Mammary epithelial cell (primary cell): ENCODE measurements at places on chromosomes 7 and 10. TPM values are rescaled to one million over a fixed set of nuclear protein-coding genes. Genes with fewer than 3 reads are reported as not detected.

GRCh38 chr7:106283831-106284713 is 711 bp downstream of the NAMPT start:
- DNase-seq = peak; percentile 51

GRCh38 chr10:1657479-1657878 is 79.8 kb downstream of the ADARB2 start:
- DNase-seq = no peak

DNA sequence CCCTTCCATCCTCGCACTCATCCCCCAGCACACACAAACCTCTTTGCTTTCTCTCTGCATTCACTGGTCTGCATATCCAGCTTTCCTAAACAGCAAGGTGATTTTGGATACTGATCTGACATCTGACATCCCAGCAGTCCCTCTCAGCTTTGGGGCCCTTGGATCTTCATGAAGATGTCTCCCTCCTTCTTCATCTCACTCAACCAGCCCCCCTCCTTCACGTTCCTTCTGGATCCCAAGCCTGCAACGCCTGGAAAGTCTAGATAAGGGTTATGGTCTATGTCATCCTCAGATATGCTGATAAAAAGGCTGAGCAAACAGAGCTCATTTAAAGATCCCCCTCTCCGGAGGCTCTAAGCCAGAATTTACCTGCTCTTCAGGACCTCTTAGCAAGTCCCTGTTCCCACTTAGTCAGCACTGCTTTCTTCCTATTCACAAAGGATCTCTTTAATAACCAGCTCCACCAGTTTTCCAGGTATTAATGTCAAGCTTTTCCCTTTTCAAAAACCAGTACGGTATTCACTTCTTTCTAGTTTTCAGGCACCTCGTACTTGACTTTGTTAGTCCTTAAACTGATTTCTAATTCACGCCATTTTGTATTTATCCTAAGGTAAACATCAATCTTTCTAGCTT is 38.9 kb downstream of the CREB3L2 start:
- no peak for DNase-seq

The HTRA1 gene
- total RNA-seq = 138 and 179 TPM in 2 replicates

- DNase-seq = no peak
Measured at GRCh38 chr10:61850376-61850775, 51.1 kb upstream of the ARID5B start.

- peak; percentile 55 for DNase-seq
Measured at GRCh38 chr10:8061274-8062211, 7.1 kb downstream of the GATA3 start.

The AOAH gene
- not detected in 2 replicates for total RNA-seq

DNA sequence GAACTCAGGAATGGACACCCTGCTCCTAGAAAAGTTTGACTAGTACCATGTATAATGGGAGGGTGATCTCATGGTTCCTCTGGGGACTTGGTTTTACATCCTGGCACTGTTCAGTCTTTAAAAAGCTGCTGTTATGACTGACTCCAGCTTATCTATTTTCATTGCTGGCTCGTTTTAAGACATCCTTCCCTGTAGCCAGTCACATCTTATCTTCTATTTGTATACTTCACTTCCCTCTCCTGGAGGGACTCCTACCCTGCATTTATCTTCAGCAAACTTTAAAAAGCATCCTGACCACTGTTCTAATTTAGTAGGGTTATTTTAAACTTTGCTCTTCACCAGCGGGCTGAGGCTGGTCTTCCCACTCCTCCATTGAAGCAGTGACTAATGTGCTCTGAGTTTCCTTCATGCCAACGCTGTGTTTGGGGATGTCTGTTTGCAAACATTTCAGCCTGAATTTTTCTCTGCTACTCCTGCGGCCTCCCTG is 72.9 kb upstream of the ARMC3 start:
- no peak for DNase-seq

The TLL2 gene
- total RNA-seq = 0.17 TPM
